Hepatocyte (in vitro differentiated cells): ENCODE measurements at places on chromosomes 11 and 22. TPM values are rescaled to one million over a fixed set of nuclear protein-coding genes. Genes with fewer than 3 reads are reported as not detected.
A peak's percentile ranks its signal among the peaks of the same experiment; 100 is the strongest.

The CSF2RB gene
- total RNA-seq = 0.28 and 0.83 TPM in 2 replicates

The TMEM121B gene
- total RNA-seq = 0.50 and 0.76 TPM in 2 replicates

The OR52A1 gene
- not detected in 2 replicates for total RNA-seq

The LAYN gene
- 7.6 and 12.6 TPM in 2 replicates for total RNA-seq

The PYGM gene
- 1.9 and 2.0 TPM in 2 replicates for total RNA-seq

The RAB36 gene
- total RNA-seq = 1.8 and 2.7 TPM in 2 replicates

DNA sequence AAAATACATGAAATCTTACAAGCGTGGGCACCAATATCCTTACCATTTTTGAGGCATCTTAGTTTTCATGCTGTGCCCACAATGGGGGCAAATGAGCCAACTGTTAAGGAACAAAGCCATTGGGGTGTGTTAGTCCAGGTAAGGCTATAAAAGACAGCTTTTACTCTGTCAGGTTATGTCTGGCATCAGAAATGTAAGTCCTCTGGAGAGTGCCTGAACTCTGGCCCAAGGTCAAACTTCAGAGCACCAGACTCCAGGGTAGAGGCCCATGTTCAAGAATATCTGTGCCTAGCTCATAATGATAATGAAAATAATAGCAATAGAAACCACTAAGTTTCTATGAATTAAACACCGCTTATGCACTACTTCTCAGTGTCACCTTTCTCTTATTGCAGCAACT lies 105.5 kb downstream of the CSNK2A3 start:
- DNase-seq = no peak

- DNase-seq = no peak
Observed at GRCh38 chr11:78313898-78314297, 103.7 kb downstream of the GAB2 start.

- no peak for DNase-seq
Observed at GRCh38 chr11:80061056-80061455, 620.2 kb upstream of the TENM4 start.

DNA sequence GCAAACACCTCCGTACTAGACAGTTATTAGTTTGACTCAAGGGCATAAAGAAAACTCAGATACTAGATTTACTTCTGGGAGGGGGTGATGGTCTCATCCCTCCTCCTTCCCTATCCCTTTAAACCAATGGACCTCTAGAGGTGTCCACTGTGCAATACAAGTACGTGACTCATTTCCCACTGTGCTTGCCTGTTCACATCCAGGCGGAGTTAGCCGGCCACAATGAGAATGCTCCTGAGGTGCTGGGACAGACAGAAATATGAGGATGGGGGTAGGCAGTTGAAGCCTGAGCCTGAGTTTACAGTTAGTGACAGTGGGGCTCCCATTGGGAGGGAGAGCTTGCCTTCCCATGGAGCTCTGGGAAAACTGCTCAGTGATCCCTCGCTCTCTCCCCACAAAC lies 8.4 kb upstream of the PMM1 start:
- no peak for DNase-seq

DNA sequence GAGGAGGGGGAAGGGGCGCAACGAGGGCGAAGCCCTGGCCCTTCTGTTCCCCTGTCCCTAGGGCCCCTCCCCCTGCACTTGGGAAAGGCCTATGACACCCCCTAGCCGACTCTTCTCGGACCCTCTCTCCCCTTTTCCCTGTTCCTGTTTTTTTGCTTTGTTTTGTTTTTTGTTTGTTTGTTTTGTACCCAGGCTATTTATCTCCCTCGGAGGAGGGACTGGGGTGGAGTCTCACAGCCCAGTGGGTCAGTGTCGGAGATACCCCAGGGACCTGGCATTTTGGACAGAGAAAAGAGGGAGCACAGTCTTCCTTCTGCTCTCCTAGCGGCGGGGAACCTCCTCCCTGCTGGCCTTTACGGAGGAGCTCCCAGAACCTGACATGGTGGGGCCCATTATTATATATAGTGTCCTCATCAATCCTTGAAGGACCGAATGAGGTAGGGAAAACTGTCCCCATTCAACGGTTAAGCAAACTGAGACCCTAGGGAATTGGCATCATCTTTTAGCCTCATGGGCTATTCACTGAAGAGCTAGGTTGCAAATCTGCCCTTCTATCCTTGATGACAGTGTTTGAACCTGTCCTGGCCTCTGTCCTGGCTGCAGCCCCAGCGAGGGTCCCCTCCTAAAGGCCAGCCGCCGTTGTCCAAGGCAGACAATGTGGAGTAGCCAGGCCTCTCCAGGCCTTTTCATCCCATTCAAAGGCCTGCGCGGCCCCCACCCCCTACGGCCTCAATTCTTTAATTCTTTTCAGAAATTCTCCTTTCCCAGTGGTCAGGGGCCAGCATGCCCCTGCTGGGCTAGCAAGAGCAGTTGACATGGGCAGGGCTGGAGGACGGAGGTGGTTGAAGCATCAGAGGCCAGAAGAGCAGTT lies 911 bp downstream of the EMID1 start:
- DNase-seq = no peak

DNA sequence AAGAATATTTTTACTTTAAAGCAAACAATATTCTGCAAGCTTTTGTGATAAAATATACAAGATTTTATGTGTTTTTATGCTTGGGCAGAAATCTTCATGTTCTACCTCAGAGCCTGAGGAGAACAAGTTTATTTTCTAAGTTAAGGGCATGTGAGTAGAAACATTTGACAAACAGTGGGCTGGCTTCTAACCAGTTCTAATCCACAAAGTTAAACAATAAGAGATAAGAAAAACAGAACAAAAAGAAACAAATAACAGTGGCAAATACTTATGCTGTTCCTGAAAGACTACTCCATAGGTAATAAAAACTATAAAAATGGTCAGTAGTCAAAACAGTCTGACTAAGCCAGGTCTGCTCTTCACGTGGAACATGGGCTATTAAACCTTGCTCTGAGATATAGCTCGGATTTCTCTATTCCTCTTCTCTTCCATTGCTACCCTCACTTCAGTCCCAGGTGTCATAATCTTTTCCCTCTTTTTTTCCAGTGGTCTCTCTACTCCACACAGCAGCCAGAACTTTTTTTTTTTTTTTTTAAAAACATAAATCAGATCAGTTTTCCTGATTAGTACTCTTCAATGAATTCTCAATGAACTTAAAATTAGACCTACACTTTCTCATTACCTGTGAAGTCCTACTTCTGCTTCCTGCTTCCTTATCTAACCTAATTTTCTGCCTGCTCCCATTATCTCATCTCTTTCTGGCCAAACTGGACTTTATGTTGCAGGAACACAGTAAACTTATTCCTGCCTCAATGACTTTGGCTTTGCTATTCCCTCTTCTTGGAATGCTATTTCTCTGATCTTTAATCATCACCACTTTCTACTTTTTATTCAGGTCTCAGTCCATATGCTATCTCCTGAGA lies 671.1 kb upstream of the CCDC90B start:
- DNase-seq = no peak

GRCh38 chr11:57310630-57311086 lies 14.1 kb downstream of the TNKS1BP1 start:
- DNase-seq = peak; percentile 70

DNA sequence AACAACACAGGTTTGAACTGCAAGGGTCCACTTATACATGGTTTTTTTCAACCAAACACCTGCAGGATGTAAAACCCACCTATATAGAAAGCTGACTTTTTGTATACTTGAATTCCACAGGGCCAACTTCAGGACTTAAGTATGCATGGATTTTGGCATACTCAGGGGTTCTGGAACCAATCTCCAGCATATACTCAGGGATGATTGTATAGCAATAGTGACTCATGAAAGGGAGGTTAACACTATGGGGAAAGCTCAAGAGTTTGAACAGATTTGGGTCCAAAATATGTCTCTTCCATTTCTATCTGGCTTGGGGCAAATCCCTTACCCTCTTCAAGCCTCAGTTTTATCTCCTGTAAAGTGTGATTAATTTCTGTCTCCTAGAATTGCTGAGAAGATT lies 94.9 kb downstream of the MICAL2 start:
- no peak for DNase-seq

- DNase-seq = no peak
Observed at GRCh38 chr11:110425751-110426545, 3.8 kb upstream of the FDX1 start.

- DNase-seq = no peak
Observed at GRCh38 chr22:35746248-35746647, 28.6 kb downstream of the APOL5 start.

GRCh38 chr11:28528217-28528616 lies 420.0 kb downstream of the METTL15 start:
- DNase-seq = no peak

DNA sequence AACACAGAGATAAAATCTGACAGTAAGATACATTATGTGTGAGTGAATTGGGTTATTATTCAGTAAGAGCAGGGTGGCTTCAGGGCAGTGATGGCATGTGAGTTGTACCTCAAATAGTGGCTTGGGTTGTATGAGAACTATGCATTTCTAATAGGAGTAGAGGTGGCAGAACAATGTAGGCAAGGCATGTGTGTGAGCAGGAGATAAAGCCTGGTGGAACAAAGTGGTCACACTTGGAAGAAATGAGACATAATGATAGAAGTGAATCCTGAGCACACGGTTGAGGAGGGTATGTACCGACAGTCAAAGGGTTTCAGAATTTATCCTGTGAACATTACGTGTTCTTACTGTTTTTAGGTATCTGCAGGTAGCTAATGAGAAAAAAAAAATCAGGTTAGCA lies 159.3 kb downstream of the CASP12 start:
- no peak for DNase-seq

GRCh38 chr11:130608287-130608686 lies 159.8 kb downstream of the ADAMTS15 start:
- DNase-seq = no peak
